Activated T-helper 1 cell treated with anti-CD3 and anti-CD28 coated beads, Interleukin-12 subunit alpha, Interleukin-12 subunit beta, Interleukin-2, Interleukin-4 antibody, amounts not matched to agents 30 ng/mL and 10 ng/mL and 1 ng/mL, durations not matched to agents 14 hours and 24 hours and 36 hours (primary cell): ENCODE measurements at places on chromosomes 3 and 15. TPM values are rescaled to one million over a fixed set of nuclear protein-coding genes. Genes with fewer than 3 reads are reported as not detected.

- H3K4me3 ChIP-seq: no peak overlapping the region
- H3K27ac ChIP-seq: no peak overlapping the region
- H3K4me1 ChIP-seq: no peaks in the 10 kb centered on the region
- DNase-seq: no peak
- H3K36me3 ChIP-seq: peaks cover 49% of the 10 kb centered on the region
These were observed 26.7 kb downstream of the SNX1 start for GRCh38 chr15:64122444-64122843.

GRCh38 chr3:100777271-100777670, 68.0 kb downstream of the TFG start:
- H3K27me3 ChIP-seq: no peaks in the 10 kb centered on the region
- H3K4me1 ChIP-seq: no peaks in the 10 kb centered on the region
- H3K4me3 ChIP-seq: no peak overlapping the region
- DNase-seq: no peak

The GOLGA8T gene
- total RNA-seq: 0.22 TPM in 1 of 2 replicates, not detected in the other

The SAMD7 gene
- not detected in 2 replicates for total RNA-seq

The ANKUB1 gene
- not detected in 2 replicates for total RNA-seq

- DNase-seq: no peak
- no peaks in the 10 kb centered on the region for H3K27me3 ChIP-seq
- peaks cover 87% of the 10 kb centered on the region for H3K4me1 ChIP-seq
- peak overlapping the region; percentile 27 for H3K4me3 ChIP-seq
- peak overlapping the region; percentile 79 for H3K27ac ChIP-seq
These were observed 61.4 kb upstream of the KLF13 start for GRCh38 chr15:31265090-31265870.

GRCh38 chr15:87761736-87762509, 494.6 kb downstream of the NTRK3 start:
- no peaks in the 10 kb centered on the region for H3K4me1 ChIP-seq
- H3K27me3 ChIP-seq: no peaks in the 10 kb centered on the region
- H3K36me3 ChIP-seq: no peaks in the 10 kb centered on the region
- H3K27ac ChIP-seq: no peak overlapping the region

DNA sequence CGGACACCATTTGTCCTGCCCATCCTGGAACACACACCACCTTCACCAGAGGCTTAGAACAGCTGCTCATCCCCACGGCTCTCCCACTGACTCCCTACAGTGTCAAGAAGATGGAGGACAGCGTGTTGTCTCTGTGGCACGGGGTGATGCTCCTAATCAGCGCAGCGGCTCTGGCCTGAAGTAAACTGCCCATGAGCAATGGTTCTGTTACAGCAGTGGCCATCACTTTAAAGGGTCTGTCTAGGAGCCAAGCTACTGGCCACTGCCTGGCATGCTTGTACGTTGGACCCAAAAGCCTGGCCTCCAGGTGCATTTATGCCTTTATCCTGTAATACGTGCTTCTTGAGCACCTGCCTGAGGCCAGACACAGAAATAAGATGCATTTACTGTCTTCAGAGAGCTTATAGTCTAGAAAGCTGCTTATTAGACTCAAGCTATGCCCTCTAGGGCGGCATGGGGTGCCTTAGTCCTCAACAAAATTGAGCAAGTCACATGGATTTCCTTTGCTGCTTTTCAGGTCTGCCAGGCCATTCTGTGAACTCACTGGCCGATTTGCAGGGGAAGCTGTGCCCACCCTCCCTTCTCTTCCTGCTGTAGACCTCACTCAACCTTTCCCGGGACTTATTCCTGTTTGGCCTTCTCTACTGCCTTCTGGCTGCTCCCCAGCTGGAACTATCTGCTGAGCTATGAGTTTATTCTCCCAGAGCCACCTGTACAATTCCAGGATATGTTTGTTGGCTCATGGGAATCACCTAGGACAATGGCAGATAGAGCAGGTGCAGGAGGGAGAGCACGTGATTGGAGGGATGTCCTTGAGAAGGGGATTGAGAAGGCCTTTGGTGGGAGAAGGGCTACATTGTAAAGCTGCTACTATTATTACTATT, 51.9 kb downstream of the STARD5 start:
- DNase-seq: no peak
- H3K27me3 ChIP-seq: no peaks in the 10 kb centered on the region
- H3K4me1 ChIP-seq: peaks cover 38% of the 10 kb centered on the region
- H3K36me3 ChIP-seq: peaks cover 4% of the 10 kb centered on the region
- H3K4me3 ChIP-seq: no peak overlapping the region

GRCh38 chr3:16024548-16024947, 149.9 kb upstream of the GALNT15 start:
- H3K27ac ChIP-seq: no peak overlapping the region
- H3K27me3 ChIP-seq: peaks cover 5% of the 10 kb centered on the region
- no peak for DNase-seq

The ATP13A4 gene
- total RNA-seq: 0.31 and 1.7 TPM in 2 replicates

DNA sequence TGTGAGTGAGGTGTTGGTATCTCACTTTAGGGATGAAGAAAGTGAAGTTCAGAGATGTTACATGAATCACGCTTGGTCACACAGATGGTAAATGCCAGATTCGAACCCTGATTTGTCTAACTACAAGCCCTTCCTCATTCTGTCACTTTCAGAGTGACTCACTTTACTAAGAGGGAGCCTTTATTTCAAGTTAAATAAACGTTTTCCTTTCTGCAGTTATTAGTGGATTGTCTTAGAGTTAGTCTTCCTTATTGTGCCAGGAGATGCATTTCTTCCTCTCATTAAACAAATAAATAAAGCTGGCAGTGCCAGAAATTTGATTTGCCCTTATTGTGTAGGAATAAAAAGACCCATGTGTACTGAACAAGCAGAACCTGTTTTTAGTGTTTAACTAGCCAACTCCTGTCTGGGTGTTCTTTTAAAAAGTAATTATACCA, 162.5 kb downstream of the AKAP13 start:
- DNase-seq: no peak
- H3K4me3 ChIP-seq: peak overlapping the region; percentile 59
- H3K4me1 ChIP-seq: peaks cover 82% of the 10 kb centered on the region
- H3K36me3 ChIP-seq: peaks cover 19% of the 10 kb centered on the region

The SCAANT1 gene
- total RNA-seq: not detected in 2 replicates

The TUSC7 gene
- not detected in 2 replicates for total RNA-seq

GRCh38 chr15:99707473-99708270, 25.6 kb downstream of the LYSMD4 start:
- peaks cover 62% of the 10 kb centered on the region for H3K4me1 ChIP-seq
- no peaks in the 10 kb centered on the region for H3K27me3 ChIP-seq
- DNase-seq: peak; percentile 35
- H3K36me3 ChIP-seq: peaks cover 21% of the 10 kb centered on the region
- peak overlapping the region; percentile 60 for H3K4me3 ChIP-seq
